ENCODE measurements at places on chromosomes 2 and 18. TPM values are rescaled to one million over a fixed set of nuclear protein-coding genes. Genes with fewer than 3 reads are reported as not detected.

Gene INO80B
- total RNA-seq, result 25.7 TPM

Gene SNED1
- total RNA-seq, result 3.4 TPM

Gene SIX3
- total RNA-seq, result not detected

DNA sequence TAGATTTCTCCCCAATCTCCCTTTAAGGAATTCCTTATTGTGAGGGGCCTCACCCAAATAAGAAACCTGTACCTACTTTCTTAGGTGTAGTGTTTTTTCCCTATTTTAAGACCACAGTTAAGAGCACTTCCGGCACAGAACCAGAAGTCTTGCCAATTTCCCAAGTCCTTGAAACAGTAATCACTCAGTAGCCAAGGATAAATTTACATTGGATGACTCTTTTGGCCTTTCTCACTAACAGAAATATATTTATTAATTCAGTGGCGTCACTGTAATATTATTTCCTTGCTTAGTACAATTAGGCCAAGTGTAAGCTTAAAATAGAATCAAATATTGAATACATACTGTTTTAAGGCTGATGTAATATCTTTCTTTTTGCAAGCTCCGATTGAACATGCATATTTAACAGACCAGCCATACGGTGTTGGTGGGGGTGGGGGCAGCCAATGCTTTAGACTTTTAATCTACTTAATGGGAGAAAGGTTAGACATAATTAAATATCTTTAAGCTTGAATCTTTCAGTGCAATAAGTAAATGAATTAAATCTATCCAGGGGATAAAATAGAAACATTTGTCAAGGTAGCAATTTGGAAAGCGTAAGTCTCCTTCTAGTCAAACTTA is 50.8 kb upstream of the ITGA6 start:
- DNase-seq, result no peak

- no peak for DNase-seq
Measured at GRCh38 chr2:134153294-134153880, 100.5 kb upstream of the MGAT5 start.

DNA sequence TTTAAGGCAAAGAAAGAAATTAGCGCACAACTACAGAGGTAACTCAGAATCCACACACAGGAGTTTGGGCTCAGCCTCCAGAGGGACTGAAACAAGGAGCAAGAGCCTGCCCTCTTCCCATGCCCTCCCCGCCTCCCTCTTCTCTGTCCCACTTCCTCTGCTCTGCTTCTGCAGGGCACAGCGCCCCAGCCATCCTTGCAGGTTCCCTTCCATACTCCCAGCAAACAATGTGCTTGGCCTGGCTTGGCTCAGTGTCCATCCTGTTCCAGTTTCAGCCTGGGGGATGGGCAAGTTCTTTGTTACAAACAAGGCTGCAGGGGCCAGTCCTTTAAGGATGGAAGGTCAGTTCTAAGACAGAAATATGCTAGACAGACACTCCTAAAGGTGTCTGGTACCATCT is 133.5 kb downstream of the CDH20 start:
- no peak for DNase-seq

DNA sequence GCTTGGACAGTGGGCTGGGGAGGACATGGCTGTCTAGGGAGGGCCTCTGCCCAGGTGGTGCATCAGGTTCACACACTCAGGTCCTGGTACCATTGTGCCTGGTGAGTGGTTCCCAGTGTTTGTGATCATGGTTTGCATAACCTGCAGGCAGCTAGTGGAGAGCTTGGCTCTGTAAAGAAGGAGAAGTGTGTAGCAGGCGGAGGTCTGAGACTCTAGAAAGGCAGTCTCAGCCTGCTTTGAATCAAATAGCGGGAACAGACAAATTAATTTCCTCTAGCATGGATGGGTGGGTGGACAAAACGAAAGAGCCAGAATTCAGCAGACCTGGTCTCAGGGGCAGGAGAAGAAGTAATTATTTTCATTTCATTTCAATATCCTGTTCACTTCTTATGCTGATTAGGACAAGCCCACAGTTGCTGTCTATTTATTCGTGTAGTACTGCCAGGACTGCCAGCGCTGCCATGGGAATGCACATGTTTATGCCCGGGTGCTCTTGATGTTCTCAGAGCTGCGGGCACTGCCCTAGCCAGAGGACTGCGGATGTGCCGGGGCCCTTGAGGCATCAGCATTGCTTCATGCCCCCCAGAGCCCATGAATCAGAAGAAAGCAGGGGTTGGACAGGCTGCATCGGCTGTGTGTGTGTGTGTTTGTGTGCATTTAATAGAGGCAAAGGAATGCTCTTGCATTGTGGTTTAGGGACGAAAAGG is 45.4 kb upstream of the DLX2 start:
- DNase-seq, result no peak

DNA sequence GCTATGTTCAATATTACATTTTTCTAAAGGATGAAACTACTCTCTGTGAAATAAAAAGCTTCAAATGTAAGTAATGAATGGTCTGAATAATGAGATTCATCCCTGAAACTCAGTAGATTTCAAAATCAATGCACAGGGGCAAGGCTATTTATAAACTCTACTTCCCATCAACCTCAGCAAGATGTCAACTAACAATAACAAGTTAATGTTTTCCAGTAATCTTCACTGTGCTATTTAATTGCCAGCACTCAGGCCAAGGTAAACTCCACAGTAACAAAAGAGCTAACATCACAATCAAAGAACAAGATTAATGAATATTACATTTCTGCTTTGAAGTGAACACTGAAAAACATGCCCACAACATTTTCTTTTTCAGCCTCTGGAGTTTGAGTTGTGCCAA is 144.3 kb upstream of the ZFP36L2 start:
- no peak for DNase-seq
